Foreskin fibroblast (primary cell): ENCODE measurements at places on chromosomes 12 and 14.

GRCh38 chr12:4268329-4269181 is 5.0 kb upstream of the CCND2 start:
- peak; percentile 31 for DNase-seq

DNA sequence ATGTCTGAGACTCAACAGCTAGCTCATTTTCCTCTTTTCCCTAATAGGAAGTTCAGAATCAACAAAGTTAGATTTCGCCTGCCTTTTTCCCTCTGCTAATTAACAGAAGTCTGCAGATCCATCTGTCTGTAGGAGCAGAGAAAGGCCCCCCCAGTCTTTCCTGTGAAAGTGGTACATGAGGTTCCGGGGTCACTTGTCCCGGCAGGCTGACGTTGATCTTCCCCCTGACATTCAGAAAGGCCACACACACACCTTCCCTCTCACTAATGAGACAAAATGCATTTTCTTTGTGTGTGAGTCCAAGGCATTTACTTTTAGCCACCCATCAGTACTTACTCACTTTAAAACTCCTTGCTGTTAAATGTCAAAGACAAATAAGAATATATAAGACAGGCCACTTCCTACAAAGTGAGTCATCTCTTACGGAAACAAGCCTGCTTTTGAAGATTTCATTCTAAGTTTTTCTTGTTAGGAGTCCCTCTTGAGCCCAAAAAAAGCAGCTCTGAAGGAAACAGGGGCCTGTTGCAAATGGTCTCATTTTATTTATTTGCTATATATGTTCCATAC is 138.7 kb downstream of the TTC7B start:
- peak; percentile 72 for DNase-seq

DNA sequence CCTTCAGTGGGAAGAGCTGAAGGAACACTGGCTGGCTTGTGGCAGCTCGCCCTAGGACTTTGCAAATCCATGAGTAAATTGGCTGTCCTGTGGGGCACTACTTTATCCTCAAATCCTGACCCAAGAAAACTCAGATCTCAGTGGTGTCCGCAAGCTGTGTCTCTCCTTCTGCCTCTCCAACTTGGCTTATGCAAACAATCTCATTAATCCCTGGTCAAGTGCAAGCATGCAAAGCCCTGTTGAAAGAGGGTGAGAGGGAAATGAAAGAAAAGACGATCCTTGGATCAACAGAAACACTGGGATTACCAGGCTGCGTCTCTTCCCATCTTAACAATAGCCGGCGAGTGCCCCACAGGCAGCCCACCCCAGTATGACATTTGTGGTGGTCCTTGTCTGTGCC is 901.6 kb downstream of the BCL11B start:
- no peak for DNase-seq

DNA sequence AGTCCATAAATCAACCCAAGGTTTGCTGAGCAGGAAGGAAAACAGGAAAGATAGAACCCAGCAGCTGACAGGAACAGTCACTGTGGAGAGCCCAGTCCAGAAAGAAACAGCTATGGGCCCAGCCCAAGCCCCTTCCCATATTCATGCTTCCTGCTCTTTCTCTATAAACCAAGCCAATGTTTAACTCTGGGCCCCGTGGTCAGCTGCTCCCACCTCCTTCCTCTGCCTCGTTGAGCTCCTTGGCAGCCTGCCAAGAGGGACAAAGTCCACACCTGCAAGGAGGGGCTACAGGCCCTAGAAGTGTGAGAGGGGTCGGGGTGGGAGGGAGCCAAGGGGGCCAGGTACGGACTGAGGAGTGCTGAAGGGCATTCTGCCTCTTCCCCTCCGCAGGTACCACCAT is 10.0 kb downstream of the SLC6A13 start:
- no peak for DNase-seq

GRCh38 chr12:52234223-52234810 is 1.3 kb downstream of the KRT7 start:
- no peak for DNase-seq

- no peak for DNase-seq
Observed at GRCh38 chr12:45494279-45494678, 235.2 kb upstream of the ARID2 start.

- DNase-seq = no peak
Observed at GRCh38 chr12:4938900-4939299, 29.2 kb downstream of the KCNA1 start.

GRCh38 chr12:10363914-10364814 is 25.7 kb downstream of the KLRK1 start:
- peak; percentile 62 for DNase-seq

DNA sequence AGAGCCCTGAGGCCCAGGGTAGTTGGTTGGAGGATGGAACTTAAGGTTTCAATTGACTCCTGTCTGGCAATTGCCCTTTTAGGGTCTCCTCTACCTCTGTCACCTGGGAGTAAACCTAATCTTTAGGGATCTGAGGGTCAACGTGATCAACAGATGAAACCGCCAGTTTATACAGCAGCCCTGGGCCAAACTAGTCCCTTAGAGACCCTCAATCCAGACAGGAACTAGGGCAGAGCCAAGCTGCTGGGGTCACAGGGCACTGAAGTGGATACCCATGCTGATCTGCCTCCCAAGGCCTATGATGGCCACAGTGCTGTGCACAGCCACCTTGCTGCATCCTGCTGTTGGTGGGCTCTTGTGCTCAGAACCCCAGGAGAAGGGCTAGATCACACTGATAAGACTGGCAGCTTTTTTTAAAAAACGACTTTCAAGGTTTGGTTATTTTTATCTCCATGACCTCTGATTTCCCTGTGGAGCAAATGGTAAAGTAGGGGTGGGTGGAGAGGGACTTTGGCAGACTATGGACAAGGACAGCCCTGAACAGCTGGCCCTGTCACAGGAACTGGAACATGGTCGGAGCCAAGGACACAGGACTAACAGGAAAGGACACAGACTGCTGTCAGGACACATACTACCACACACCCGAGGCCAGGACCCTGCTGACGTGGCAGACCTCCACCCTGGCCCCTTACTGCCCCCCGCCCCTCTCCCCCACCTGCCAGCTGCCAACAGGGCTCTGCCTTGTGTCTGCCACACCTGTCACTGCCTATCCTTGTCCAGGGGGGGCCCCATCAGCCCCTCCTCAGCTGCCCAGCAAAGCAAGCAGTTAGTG is 474 bp downstream of the FITM1 start:
- DNase-seq = no peak

DNA sequence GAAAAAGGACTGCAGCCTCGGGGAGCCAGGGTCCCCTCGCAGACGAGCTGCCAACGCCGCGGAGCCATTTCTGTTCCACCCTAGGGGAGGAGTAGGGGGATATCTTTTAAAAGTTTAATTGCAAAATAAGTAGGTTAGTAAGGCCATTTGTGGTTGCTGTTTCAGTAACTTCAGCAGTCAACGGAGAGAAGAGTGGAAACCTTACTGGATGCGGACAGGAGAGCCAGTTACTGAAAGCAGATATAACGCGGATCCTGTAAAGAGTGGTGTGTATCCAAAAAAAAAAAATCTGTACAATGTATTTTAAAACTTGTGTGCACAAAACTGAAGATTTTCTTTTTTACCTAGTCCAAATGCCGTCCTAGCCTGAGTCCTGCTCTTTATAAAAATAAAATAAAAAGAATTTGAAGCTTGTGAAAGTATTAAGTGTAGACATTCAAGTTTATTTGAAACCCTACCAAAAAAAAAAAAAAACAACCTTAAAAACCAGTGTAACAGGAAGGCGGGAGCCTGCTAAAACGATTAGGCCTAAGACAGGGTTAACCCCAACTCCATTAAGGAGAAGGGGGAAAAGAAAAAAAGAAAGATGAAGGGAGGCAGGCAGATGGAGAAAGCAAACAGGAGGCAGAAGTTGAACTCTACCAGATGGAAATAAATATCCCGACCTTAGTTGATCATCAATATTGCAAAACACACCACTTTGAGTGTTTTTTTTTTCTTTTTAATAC is 1.0 kb upstream of the BTG1 start:
- DNase-seq = peak; percentile 46

GRCh38 chr14:92586963-92587699 is 73.5 kb downstream of the RIN3 start:
- no peak for DNase-seq

GRCh38 chr14:73149753-73150152 is 13.4 kb downstream of the PSEN1 start:
- no peak for DNase-seq

GRCh38 chr14:100818221-100818699 is 7.7 kb upstream of the MEG3 start:
- no peak for DNase-seq

- DNase-seq = peak; percentile 48
Observed at GRCh38 chr12:100348657-100349454, 8.0 kb upstream of the SLC17A8 start.
